Fibroblast of villous mesenchyme (primary cell): ENCODE measurements at places on chromosomes 5 and 9. TPM values are rescaled to one million over a fixed set of nuclear protein-coding genes. Genes with fewer than 3 reads are reported as not detected.

HNRNPH1 gene
- 474 and 562 TPM in 2 replicates for total RNA-seq

GRCh38 chr5:111227801-111228200, 3.6 kb downstream of the CAMK4 start:
- peak; percentile 3 for DNase-seq

DNA sequence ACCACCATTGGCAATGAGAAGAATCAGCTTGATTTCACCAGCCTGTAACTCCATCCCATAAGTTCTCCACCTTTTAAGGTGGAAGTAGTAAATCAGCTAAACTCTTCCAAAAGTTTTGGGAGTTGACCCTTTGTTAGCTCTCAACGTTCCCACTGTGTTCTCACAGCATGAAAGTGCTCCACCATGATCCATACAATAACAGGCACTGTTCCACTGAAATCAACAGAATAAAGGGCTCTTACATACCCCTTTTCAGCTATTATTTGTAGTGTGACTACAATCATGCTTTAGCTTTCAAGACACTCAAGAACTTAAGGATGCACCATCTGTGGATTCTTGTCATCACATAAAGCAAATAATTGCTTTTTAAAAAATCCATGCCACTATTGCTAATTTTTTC, 81.6 kb downstream of the PPP2R2B start:
- no peak for DNase-seq

- DNase-seq, result no peak
These were observed 42.8 kb upstream of the GABRP start for GRCh38 chr5:170740551-170741205.

DNA sequence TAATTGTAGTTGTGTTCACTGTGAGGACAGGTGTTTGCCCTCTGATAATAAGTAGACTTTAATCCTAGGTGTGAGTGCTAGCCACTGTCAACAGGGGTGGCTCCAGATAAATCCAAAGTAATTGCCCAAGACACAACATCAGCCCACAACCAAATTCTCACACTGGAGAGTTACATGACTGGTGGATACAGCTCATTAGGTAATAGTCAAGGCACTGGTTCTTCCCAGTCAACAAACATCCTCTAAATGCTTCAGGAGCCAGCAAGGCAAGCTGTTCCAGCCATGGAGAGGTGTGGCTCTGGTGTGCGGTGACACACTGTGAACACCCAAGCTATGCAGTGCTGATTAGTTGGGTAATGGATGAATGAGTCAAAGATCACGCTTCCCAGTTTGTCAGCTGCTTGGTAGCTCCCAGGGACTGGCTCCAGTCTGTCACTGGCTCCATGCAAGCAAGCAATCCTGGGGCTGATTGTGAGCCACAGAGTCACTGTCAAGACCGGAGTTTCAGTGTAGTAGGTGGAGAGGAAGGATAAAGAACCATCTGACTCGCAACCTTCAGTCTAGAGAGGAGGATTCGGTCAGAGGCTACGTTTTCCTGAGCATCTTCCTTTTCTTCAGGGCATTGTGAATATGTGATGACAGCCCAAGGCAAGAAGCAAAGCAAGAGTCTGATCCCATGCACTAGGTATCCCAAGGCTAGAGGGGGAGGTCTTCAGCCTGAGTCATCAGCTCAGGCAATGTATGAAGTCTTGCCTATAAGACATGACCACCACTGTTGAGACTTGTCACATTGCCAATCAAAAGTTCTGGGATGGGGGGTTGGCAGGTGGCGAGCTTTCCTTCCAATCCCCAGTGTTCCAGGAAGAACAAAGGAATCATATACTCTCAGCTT, 63.1 kb downstream of the UGCG start:
- peak; percentile 88 for DNase-seq

- no peak for DNase-seq
These were observed 63.1 kb downstream of the PPP2R2B start for GRCh38 chr5:146815411-146815810.

GRCh38 chr9:110303133-110303532, 34.5 kb downstream of the TXNDC8 start:
- peak; percentile 90 for DNase-seq
